ENCODE measurements at places on chromosomes 3 and 15.

DNA sequence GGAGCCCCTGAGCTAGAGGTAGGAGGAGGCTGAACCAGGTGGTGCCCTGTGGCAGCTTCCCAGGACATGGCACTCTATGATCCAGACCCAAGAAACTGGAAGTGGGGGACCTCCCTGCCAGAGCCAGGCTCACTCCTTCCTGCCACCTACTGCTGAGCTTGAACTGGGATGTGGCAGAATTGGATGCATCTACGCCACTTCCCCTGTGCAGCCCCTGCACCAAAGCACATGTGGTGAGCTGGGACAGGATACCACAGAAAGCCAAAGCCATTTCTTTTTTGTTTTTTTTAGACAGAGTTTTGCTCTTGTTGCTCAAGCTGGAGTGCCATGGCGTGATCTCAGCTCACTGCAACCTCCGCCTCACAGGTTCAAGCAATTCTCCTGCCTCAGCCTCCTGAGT, 518.0 kb upstream of the PPP2R3A start:
- no peak for DNase-seq

- DNase-seq = no peak
These were observed 57.7 kb downstream of the GASK1A start for GRCh38 chr3:43036621-43037423.

GRCh38 chr15:51004103-51004551, 90.6 kb downstream of the TNFAIP8L3 start:
- DNase-seq = no peak

- no peak for DNase-seq
These were observed 202.2 kb downstream of the SSR3 start for GRCh38 chr3:156352728-156353127.

- DNase-seq = no peak
These were observed 7.1 kb upstream of the HCN4 start for GRCh38 chr15:73375755-73376305.

DNA sequence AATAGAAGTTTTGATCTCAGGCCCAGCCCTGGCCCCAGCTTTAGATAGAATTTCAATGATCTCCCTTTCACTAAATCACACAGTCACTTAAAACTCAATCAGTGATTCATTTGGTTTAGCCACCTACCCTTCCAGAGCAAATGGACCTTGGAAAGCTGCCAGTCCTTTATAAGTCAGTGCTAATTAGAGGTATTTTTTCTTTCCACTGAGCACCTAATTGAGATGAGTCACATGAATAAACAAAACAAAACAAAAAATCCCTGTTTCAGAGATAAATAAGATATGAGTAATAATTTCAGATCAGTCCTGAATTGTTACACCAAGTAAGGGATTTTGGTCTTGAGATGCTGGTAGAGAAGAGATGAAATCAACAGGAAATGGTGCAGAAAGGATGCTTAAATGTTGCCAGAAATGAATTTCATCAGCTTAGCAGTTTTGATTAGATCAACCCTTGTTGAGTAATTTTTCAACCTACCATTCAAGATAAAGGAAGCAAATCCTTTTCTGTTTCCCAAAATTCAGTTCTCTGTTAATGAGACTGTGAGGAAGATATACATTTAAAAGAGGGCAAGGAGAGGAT, 352.0 kb upstream of the COL8A1 start:
- no peak for DNase-seq

DNA sequence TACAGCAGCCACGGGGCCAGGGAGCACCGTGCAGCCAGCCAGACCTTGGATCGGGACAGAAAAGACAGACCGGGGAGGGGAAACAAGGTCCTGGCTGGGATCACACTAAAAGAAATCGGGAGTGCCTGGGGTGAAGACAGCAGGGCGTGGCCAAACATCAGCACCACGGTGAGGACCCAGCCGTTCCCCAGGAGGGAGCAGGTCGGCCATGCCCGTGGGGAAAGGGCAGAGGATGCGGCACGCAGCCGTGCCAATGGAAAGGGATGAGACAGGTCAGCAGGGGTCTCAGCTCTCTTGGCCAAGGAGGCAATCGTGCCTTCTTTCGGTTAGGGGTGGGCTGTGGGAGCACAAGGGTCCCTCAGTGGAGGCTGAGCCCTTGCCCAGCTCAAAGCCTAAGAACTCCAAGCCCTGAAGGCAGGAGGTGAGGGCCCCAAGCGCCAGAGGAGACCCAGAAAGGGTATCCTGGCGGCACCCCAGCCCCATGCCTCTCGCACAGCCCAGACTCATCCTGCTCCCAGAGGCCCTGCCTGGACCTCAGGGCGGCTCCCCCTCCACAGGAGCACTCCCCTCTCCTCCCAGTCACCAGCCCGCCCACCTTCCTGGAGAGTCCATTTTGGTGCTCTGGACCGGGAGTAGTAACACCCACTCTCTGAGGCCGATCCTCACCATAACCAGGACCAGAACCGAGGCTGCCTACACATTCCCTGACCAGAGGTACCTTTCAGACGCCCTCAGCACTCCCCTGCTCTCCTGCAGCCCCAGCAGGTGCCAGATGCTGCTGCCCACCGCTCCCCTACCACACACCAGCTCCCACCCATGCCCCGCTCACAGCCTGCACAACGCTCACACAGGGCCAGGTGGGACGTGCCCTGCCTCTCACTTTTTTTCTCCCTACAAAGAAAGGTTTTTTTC, 23.2 kb upstream of the OCA2 start:
- DNase-seq = no peak

DNA sequence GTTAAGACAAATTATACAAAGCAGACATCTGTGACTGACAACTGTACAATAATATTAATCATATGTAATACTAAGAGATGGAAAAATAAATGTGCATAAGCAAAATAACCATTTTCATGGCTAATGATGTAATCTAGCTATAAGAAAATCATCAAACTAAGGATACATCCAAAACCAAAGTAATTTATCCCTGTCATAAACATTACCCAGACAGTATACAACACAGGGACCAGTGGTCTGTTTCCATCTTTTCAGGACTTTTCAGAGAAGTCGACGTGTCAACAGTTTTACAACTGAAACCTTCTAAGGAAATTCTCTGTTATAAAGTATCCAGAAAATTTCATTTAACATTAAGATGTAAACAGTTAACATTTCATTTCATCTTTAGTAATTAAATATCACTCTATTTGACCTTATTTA, 11.0 kb downstream of the THBS1 start:
- no peak for DNase-seq

DNA sequence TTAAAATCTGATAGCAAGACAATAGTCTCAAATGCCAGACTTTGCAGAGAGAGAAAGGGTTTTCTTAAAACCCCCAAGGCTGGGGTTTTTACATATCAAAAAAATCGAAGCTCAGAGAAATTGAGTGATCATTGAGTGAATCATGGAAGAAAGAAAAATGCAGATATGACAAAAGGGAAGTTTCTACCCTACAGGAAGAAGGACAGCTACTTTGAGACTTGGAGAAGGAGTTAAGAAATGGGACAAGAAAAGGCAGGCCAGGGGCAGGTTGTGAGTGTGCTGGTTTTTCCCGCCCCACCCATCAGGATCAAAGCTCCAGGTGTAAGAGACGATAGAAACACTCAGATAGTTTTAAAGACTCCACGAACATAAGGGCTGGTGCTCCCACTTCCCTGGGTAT, 18.6 kb downstream of the TMEM158 start:
- DNase-seq = no peak

- DNase-seq = no peak
These were observed 5.3 kb downstream of the MYZAP start for GRCh38 chr15:57596978-57597377.
